CD4-positive, alpha-beta T cell treated with Interleukin-4 for 4 hours (primary cell): ENCODE measurements at places on chromosomes 4 and X.

- DNase-seq = no peak
These were observed 39.5 kb upstream of the TBC1D19 start for GRCh38 chr4:26544421-26544820.

DNA sequence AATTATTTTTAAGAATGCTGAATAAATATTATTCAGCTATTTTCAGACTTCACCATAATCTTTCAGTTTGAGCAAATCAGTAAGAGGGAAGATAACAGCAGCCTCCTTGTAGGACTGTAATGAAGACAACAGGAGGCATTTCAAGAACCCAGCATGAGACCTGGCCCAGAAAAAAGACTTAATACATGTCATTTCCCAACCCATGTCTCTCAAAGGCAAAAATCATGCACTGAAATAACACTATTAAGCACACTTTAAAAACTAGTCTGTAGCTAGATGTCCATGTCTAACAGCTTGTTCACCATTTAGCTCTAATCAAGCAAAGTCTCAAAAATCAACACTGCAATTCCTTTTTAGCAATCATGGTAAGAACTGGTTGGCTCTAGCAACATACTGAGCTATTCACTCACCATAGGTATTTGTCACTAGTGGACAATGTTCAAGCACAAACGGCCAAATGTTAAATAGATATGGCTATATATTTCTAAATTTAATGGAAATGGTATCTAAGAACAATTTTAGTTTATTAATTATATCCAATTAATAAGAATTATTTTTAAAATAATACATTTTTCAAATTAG, 109.9 kb downstream of the WDFY3 start:
- DNase-seq = no peak

- DNase-seq = no peak
These were observed 290.6 kb upstream of the BOD1L1 start for GRCh38 chr4:13918110-13918509.

- DNase-seq = no peak
These were observed 1.2 kb downstream of the TMEM255A start for GRCh38 chrX:120309873-120310705.

DNA sequence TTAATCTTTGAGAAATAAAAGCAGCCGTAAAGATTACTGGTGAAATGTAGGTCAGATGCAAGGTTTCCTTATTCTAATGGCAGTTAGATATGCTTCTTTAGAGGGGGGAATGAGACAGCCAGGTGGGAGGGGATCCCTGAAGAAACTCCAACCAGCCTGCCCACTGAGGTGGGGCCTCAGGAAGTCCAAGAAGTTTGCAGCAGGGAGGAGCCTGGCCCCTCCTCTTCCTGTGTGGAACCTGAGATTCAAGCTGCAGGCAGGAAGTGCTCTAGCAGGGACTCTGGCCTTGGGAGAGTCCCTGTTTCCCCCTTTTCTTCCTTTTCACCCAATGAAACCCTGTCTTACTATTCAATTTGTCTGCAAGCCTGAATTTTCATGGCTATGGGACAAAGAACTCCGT, 101.4 kb upstream of the SLITRK2 start:
- DNase-seq = no peak

- no peak for DNase-seq
These were observed 665.5 kb downstream of the CCSER1 start for GRCh38 chr4:90792696-90793095.

GRCh38 chr4:4339504-4340085, 47.3 kb upstream of the NSG1 start:
- DNase-seq = no peak

DNA sequence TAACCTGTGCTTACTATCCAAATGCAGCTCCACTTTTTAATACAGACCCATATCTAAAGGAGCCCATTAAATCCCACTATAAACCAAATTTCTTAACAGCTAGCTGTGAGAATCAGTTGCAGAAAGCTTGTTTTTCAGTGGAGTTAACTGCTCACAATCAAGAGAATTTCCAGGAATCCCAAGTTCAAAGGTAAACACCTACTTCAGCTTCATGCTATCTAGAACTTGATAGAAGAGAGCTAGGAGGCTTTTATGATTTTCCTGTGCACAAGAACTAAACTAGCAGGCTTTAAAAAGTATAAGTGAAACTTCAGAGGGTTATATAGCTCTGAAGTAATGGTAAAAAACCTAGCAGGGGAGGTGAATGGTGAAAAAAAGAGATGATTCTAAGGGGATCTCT, 96.2 kb upstream of the PABPC4L start:
- DNase-seq = no peak

DNA sequence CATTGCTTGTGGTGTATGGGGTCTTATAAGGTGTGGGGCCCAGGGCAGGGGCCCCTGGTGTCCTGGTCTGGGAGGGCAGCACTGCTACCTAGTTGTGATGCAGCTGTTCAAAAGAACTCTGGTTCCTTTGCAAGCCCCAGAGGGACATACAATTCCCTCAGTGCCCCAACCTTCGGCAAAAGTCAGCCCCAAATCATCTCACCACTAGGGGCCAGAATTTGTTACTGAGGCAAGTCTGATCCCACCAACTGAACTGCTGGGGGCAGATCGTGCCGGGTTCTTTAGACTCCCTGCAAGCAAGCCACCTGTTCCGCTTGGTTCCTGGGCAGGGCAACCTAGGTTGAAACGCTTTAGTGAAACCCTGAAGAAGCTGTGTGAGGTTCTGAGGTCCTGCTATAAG, 180.1 kb upstream of the S100G start:
- no peak for DNase-seq

DNA sequence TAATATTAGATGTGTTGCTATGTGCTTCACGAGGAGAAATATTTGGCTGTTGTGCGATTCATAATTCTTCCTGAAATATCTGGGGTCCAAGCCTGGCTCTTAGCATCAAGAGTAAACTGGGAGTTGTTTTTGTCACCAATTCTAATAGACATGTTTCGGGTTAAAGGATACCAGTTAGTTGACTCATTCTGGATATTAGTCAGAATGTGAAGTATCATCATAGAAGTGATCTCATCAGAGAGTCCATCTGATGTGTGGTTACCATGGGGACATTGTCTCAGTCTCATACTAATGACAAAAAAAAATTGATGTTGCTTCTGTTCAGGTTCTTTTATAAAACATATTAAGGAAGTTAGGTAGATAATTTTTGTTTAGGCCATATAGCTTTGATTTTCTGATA, 57.2 kb upstream of the MTMR1 start:
- peak; percentile 45 for DNase-seq

- DNase-seq = no peak
These were observed 1352.9 kb downstream of the FSTL5 start for GRCh38 chr4:160810941-160811340.

DNA sequence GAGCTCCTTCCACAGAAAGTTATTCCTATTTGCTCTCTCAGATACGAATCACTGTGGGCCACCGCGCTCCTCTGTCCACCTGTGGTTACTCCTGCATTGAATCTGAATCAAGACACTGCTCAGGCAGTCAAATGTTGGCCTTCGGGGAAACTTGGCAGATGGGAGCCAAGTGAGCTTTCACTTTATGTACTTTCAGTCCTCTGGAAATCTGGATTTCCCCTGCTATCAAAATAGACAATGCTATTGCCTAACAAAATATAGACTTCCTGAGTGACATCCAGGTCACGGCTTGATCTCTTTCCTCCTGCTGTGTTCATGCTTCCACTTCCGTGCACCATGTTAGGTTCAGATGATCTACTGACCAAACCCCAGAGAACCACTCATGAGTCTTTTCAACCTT, 43.8 kb downstream of the FHL1 start:
- no peak for DNase-seq

DNA sequence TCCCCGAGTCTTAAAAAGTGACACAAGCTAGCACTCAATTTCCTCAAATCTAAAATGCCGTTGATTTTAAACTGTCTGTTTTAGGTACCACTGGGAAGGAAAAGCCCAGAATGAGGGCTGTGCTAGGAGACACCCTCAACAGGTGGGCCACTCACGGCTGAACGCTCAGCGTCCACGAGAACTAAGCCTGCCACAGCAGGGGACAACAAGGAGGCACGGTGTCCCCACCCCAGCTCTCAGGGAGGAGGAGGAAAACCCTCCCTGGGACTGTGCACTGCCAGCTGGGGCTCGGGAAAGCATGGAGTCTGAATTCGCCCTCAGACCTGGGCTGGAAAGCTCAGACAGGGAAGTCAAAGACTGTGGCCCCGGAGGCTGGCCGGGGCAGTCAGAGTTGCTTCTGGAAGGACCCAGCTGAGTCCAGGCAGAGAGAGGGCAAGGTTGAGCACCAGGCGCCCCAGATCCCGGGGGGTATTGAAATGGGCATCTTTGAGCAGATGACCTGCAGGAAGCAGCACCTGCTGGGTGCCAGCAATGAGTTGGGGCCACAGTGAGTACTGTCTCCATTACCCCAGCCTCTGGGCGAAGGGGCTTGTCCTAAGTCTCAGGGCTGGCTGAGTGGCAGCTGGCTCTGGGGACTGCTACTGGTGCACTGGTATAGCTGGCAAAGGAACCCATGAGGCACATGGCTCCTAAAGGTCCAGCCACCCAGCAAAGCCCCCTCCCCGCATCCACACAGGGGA, 769 bp upstream of the CPZ start:
- DNase-seq = no peak

DNA sequence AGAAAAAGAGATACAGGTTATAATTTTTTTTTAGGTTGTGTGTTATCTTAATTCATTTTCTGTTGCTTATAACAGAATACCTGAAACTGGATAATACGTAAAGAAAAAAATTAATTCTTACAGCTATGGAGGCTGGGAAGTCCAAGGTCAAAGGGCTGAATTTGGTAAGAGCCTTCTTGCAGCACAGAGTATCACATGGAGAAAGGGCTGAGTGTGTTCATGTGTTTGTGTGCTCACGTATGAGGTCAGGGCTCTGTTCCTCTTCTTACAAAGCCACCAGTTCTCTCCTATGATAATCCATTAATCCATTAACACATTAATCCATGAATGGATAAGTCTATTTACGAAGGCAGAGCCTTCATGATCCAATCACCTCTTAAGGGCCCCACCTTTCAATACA, 8.6 kb upstream of the RAB28 start:
- no peak for DNase-seq

- no peak for DNase-seq
These were observed 824.0 kb downstream of the STIM2 start for GRCh38 chr4:27684610-27685011.

GRCh38 chr4:5989236-5990225, 28.7 kb downstream of the C4orf50 start:
- DNase-seq = no peak

DNA sequence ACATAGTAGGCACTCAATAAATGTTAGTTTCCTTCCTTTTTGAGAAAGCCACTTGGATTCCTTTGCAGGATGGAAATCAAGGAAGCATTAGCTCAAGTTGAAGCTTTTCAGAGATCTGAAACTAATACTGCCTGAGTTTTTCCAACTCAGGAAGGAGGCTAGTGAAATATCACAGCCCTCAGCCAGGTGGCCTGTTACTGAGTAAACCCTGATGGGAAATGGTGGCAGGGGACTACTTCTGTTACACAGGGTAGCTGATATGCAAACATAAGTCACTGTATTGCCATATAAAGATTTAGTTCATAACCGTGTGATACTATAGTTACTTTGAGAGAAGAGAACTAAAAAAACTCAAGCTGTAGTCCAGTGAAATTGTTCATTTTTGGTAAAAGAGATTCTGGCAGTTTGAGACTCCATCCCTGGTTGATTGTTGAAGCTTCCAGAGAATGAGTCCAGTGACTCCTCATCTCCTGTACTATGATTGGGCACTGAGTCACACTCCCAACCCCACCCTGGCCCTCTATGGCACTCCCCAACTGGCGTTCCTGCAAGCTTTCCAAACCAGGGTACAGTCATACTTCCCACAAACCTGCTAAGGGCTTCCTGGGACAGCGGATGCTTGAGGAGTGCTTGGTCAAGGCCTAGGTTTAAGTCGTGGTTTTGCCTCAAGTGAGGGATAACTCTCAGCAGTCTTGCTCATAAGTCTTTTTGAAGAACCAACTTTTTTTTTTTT, 81.8 kb downstream of the MID1IP1 start:
- no peak for DNase-seq

- DNase-seq = no peak
These were observed 14.2 kb downstream of the CPE start for GRCh38 chr4:165393051-165393450.

- no peak for DNase-seq
These were observed 131.4 kb downstream of the THOC2 start for GRCh38 chrX:123601437-123601836.

DNA sequence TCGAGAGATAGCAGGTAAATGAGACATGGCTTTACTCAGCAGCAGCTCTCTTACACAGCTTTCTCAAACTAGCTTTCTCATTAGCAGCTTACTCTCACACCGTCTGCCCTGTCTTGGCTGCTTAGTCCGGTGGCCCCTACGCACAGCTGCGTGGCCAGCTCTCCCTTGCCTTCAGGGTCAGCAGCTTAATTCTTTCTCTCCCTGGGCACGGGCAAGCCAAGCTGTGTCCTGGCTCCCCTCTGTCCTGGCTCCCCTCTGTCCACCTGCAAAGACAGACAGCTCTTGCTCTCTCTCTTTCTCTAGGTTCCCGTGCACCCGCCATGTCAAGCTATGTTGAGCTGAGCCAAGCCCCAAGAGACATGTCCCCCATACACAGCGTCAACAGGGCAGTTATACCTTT, 39.4 kb downstream of the ZNF185 start:
- DNase-seq = no peak

GRCh38 chr4:84394386-84394785, 104.7 kb downstream of the NKX6-1 start:
- no peak for DNase-seq

DNA sequence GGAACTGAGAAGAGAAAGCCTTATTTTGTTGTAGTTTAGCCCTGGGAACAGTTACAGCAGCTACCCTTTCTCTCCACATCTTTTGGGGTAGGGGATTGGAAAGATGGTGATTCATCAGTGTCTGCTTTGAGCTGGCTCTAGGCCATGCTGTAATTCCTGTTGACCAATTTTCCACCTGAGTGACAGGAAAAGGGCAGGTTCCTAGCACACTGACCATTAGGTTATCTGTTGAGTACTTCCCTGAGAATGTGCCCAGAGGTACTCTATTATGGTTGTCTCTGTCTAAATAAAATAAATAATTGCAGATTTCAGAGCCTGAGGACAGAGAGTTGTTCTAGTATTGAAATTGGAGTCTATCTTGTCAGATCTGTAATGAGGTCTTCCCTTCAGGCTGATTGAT, 109.0 kb downstream of the ENOX2 start:
- no peak for DNase-seq

DNA sequence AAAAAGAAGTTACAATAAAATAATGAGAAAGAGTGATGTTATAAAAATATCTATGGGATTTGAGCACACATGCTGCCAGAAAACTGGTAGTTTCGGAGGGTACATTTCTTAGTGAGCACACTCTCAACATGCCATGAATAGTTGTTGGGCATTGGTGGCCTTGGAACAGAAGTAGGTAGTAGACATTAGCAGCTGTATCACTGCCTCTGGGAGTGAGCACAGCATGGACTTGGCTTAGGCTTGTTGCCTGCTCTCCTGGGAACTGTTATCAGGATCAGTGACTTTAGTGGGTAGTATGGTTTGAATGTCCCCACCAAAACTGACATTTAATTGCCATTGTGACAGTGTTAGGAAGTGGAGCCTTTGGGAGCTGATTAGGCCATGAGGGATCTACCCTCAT, 13.3 kb upstream of the PDLIM3 start:
- DNase-seq = no peak
